ENCODE measurements at places on chromosomes 7 and 10. TPM values are rescaled to one million over a fixed set of nuclear protein-coding genes. Genes with fewer than 3 reads are reported as not detected.

The CWF19L1 gene
- total RNA-seq, result 18.1 TPM

The C10orf62 gene
- not detected for total RNA-seq

The PLPP4 gene
- not detected for total RNA-seq

The TRIL gene
- total RNA-seq, result 6.4 TPM

The DRGX gene
- not detected for total RNA-seq

The IL2RA gene
- total RNA-seq, result 2.9 TPM

The WDR86 gene
- 4.4 TPM for total RNA-seq

The FOXI2 gene
- not detected for total RNA-seq

The GRM3 gene
- total RNA-seq, result not detected

The TMEM225B gene
- total RNA-seq, result 0.30 TPM

The CDNF gene
- 1.3 TPM for total RNA-seq

The EGFR gene
- total RNA-seq, result 62.7 TPM

The LRRC17 gene
- total RNA-seq, result 1.5 TPM

The NODAL gene
- not detected for total RNA-seq

The MRLN gene
- not detected for total RNA-seq

The ATRNL1 gene
- total RNA-seq, result 0.92 TPM

The PDE6C gene
- total RNA-seq, result not detected

The TYW1B gene
- 6.8 TPM for total RNA-seq

The AP1S1 gene
- 28.4 TPM for total RNA-seq

The RTKN2 gene
- total RNA-seq, result 109 TPM

The CALML5 gene
- total RNA-seq, result not detected

The CCDC3 gene
- 10.5 TPM for total RNA-seq

The SFRP4 gene
- 4.8 TPM for total RNA-seq

The PTF1A gene
- not detected for total RNA-seq

The TMEM229A gene
- not detected for total RNA-seq

The PNLIPRP2 gene
- not detected for total RNA-seq

The CCL24 gene
- total RNA-seq, result 4.1 TPM

The ATG9B gene
- 0.38 TPM for total RNA-seq

The SLC29A3 gene
- 13.2 TPM for total RNA-seq

The SEC61A2 gene
- total RNA-seq, result 5.3 TPM

The CRYGN gene
- not detected for total RNA-seq

The NFKB2 gene
- total RNA-seq, result 30.9 TPM

The CCDC172 gene
- total RNA-seq, result not detected

The FFAR4 gene
- total RNA-seq, result 13.7 TPM

The GIMAP6 gene
- 69.3 TPM for total RNA-seq

The PILRA gene
- 48.7 TPM for total RNA-seq

The ARHGAP22 gene
- total RNA-seq, result 9.6 TPM

The EFCAB10 gene
- 6.0 TPM for total RNA-seq
